Daoy (cell line): ENCODE measurements at places on chromosomes 13 and 19.

DNA sequence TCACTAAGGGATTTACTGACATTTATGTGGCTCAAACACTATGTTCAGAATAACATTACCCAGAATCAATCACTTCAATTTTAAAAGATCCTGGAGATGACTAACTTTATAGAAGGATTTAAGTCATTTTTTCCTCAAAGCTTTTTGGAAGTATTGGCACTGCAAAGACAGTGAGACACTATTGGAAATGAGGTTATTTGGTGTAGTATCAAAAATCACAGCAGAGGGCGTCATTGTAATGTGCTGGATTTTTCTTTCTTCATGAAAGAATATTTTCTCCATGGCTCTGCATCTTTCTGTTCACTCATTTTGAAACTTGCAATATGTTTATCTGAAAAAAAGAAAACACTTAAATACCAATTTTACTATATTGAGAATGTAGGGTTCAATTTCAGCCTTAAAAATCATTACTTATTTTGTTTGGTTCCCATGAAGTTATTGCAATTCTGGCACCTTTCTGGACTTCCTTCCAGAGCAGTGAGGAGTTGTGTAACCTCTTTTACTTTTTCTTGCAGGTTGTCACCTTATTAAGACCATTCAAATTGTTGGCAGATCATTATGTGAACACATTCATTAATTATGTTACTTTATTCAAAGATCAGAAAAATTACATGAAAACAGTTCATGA is 3.7 kb upstream of the CSNK1A1L start:
- DNase-seq, result no peak

DNA sequence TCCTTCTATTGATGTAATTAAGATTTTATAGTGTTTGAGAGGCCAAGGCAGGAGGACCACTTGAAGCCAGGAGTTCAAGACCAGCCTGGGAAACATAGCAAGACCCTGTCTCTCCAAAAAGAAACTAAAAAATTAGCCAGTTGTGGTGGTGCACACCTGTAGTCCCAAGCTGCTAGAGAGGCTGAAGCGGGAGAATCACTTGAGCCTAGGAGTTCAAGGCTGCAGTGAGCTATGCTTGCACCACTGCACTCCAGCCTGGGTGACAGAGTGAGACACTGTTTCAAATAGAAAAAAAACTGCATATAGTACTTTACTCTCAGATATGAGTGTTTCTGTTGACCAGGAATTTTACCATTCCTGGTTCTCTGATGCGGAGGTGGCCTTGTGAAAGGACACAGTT is 48.9 kb downstream of the CDADC1 start:
- no peak for DNase-seq

DNA sequence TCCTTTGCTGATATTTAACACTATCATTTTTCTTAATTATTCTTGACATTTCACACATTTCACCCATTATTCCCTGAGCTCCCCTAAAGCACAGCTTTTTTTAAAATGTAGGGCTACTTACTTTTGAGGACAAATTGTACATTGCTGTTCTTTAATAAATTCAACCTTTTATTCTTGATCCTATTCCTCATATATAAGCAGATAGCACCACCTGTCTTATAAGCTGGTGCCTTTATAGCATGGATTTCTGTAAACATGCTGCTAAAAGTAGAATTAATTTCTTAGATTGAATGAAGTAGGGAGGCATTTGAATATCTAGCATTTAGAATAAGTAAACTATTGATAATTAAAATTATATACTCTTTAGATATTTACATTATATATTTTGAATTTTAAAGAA is 603.4 kb upstream of the PCDH9 start:
- no peak for DNase-seq

GRCh38 chr13:46633416-46633815 is 80.4 kb downstream of the LRCH1 start:
- DNase-seq, result peak; percentile 49

DNA sequence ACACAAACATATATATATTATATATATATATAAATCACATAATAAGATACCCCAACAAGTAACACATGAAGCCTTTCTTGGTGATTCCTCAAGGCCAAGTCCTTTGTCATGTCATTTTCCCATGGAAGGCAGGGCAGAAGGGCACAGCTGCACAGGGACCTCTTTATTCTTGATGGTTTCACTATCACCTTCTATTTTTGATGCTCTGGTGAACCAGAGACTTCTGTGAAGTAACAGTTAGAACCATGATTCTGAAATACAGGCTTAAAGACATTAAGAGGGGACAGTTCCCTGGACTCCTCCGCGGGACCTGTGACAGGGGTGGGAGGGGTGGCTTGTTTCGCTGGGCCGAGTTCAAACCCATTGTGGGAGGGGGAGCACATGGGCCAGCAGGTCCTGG is 104.0 kb downstream of the DGKH start:
- DNase-seq, result no peak

- DNase-seq, result no peak
These were observed 66.8 kb downstream of the STK24 start for GRCh38 chr13:98510156-98510509.

DNA sequence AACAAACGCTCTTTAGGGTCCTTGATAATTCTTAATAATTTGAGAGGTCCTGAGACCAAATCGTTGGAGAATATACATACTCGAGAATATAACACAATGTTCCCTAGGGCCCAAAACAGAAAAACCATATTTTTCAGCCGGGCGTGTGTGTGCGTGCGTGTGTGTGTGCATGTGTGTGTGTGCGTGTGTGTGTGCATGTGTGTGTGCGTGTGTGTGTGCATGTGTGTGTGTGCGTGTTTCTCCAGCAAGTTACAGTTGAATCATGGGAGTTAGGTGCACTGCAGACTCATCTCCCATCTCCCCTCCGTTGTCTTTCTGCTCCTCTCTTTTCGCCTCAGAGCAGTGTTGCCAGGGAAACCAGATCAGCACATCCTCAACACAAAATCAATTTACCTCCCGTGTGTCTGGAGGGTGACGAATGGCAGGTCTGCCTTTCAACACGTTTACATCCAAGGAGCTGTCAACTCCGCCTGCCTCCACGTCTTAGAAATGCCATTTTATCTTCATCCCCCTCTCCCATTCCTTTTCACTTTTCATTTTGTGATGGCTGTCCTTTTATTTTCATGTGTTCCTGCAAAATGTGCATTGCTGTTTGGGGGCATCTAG is 8.3 kb upstream of the PNMA8B start:
- no peak for DNase-seq

DNA sequence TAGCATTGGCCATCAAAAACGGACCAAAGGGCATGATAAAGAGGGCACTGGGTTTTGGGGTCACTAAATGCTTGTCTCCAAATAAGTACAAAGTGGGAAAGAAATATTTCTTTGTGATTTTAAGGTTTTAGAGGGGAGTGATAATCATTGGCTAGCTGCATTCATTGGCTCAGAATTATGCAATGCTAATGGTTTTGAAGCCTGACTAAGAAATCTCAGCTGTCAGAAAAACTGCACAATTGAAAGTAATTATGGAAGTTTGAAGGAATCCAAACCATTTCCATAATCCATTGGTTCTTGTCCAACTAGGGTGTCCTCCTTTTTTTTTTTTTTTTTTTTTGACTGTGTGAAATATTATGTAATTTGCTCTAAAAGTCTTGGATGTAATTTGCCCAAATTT is 88.2 kb upstream of the ARGLU1 start:
- no peak for DNase-seq

GRCh38 chr13:49954674-49955455 is 18.7 kb upstream of the SPRYD7 start:
- DNase-seq, result no peak

DNA sequence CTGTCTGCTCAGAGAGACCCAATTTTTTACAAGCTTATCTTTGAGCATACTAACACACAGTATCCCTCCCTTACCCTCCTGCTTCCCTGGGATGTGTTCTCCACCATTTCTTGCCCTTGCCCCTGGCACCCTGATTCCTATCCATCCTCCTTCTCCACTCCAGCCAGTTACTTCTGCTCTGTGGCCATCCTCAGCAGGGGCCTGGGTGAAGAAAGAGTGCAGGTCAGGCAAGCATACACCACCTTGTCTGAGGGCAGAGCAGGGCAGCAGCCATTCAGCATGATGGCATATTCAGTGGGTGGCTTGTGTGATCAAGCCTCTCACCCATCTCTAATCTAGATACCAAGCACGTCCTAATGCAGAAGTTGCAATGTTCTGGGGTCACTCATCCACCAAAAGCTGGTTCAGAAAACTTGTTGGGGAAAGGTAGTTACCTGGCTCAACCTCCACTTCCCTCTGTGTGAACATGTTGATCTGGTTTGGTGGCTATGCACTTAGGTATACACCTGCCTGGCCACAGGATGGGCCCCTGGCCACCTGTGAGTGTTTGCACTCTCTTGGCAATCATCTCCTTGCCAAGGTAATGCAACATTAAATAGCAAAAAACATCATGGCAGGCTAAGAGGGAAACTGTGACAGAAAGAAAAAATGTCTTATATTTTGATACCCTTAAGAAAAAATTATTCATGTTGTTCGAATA is 900.3 kb upstream of the MIR17HG start:
- no peak for DNase-seq

DNA sequence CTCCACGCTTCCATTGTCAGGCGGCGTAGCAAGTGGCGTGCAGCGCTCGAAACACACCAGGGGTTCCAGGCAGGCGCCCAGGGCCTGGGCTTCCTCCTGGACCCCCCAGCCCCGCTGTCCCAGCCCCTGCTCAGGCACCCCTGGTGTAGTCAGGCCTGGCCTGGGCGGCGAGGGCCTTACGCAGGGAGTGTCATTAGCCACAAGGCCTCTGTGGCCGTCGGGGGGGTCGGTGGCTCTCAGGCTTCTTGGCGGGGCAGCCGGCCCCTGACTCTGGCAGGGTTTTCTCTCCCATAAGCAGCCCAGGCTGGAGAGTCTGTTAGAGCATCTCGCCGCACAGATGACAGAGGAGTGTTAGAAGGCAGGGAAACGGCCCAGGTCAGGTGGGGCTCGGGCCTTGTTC is 116.7 kb downstream of the KDM4B start:
- no peak for DNase-seq

GRCh38 chr13:29573190-29573589 is 22.3 kb downstream of the SLC7A1 start:
- no peak for DNase-seq

GRCh38 chr19:39342647-39343305 is 555 bp downstream of the SAMD4B start:
- no peak for DNase-seq

GRCh38 chr19:49687566-49688316 is 1.7 kb upstream of the ADM5 start:
- no peak for DNase-seq

- no peak for DNase-seq
These were observed 1140.4 kb downstream of the EFNB2 start for GRCh38 chr13:105395041-105395440.

DNA sequence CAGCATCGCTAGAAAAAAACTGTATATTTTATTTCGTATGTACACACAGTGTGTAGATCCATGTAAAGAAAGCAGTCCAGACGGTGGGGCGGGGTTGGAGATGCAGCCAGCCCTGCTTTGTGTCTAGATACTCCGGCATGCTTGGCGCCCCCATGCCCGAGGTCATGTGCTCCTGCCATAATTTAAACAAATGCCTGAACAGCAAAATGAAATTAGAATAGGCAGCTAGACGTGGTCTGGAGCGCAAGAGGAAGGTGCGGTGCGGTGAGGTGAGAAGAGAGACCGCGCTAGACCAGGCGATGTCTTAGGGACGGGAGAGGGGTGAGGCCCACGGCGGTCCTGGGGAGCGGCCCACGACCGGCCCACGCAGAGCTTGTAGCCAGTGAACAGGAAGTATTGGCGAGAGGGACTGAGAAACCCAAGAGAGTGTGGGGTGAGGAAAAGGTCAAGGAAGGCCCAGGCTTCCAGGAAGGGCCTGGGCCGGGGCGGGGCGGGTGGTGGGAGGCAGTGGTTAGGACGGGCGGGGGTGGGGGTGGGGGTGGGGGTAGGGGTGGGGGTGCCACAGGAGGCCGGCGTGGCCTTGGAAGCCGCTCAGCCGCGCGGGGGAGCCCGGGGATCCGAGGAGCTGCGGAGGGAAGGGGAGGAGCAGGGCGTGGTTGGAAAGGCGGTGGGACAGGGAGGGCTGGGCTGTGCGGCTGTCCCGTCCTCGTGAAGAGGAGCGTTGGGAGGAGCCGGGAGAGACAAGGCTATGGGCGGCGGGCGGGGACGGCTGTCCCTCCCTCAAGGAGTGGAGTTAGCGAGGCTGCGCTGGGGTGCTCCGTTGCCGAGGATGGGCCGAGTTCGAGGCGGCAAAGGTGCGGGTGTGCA is 254.7 kb upstream of the SGCG start:
- DNase-seq, result no peak

DNA sequence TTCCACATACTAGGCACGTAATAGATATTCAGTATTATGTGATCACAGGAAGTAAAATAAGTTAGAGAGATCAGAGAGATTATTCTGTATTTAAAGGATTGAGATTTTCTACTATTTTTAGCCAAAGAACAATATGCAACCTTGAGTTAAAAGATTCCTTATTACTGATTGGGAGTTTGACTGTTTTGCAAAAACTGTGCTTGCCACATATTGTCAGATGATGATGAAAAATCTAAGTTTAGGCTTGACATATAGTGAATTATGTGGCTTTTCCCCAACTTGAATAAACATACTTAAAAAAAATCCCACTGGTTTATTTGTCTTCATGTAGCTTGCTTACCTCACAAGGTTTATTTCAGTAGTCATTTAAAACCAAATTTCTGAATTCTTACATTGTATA is 194.4 kb downstream of the KCNRG start:
- DNase-seq, result no peak

DNA sequence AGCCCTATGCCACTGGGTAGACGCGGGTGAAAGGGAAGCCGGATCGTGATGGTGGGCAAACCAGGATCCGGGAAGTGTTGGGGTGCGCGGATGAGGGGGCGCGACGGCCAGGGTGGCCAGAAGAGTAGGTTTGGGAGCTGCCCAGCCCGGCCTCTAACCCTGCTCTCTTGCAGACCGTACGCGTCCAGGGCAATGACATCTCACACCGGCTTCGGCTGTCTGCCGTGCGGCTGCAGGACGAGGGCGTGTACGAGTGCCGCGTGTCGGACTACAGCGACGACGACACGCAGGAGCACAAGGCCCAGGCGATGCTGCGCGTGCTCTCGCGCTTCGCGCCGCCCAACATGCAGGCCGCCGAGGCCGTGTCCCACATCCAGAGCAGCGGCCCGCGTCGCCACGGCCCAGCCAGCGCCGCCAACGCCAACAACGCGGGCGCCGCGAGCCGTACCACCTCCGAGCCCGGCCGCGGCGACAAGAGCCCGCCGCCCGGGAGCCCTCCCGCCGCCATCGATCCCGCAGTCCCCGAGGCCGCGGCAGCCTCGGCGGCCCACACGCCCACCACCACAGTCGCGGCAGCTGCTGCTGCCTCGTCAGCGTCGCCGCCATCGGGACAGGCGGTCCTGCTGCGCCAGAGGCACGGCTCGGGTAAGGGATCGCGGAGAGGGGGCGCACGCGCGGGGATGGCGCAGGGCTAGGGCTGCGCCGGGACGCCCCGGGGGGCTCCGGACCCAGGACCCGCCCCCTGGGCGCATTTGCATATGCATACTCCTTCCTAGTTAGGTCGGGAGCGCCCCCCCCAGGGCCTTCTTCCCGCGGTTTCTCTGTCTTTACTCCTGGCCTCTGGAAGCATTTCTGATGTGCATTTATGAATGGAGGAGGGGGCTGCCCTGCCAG is 4.1 kb downstream of the VSTM2B start:
- DNase-seq, result peak; percentile 43
